ENCODE measurements at places on chromosomes 3 and 15.

- DNase-seq = no peak
These were observed 30.3 kb upstream of the SETD2 start for GRCh38 chr3:47193871-47194859.

DNA sequence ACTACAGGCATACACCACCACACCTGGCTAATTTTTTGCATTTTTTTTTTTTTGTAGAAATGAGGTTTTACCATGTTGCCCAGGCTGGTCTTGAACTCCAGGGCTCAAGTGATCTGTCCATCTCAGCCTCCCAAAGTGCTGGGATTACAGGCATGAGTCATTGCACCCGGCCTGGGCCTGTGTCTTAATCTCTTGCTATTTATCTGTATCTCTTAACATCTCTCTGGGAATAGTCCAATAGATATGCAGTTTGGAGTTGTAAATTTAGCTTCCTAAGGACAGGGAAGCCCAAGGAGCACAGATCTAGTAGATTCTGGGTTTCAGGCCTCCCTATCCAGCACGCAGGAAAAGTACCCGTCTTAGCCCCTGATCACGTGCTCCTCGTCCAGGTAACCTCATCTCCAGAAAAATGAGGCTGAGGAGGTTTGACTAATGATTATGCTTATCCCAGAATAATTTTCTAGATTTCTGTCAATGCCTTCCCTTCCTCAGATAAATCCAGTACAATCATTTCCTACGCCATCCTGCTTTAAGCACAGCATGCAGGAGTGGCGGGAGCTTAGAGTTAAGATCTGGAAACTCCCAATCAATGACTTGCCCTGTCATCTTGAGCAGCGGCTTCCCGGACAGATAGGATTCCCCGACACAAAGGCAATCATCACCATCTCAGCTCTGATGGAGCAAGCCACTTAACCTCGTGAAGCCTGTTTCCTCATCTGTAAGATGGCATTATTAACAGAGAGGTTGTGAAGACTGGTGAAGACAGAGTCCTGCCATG, 12.3 kb upstream of the CTDSPL start:
- DNase-seq = no peak

- DNase-seq = no peak
These were observed 136.8 kb downstream of the TPRG1 start for GRCh38 chr3:189308608-189309007.

- no peak for DNase-seq
These were observed 40.3 kb downstream of the SLC6A20 start for GRCh38 chr3:45756055-45756454.

DNA sequence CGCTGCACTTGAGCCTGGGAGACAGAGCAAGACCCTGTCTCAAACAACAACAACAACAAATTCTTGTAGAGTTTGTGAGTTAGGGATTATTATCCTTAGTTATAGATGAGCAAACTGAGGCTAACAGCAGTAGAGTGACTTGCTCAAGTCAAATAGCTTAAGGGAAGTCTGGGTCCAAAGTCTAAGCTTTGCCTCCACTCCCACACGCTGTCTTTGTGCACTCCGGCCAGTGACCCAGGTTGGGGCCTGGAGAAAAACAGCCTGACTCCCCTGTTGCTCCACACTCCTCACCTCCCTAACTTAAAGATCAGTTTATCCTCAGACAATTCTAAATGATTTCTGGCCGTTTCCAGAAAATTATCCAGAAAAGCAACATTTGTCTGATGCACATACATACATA, 9.2 kb upstream of the SIN3A start:
- no peak for DNase-seq

DNA sequence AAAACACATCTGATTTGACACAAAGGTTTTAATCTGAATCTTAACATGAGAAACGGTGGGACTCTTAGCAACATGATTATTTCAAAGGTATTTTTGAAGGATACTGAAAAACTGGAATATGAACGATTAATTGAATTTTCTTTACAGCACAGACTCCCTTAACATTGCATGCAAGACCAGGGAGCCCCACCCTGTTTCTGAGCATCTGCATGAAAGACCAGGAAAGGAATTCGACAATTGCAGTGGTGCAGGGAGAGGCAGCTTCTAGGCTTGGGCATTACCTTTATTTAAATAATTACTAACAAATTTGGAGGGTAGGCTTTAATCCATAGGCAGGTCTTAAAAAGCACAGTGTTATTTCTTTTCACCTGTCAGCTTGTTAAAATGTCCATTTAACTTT, 240.6 kb upstream of the TOPAZ1 start:
- DNase-seq = no peak

Data from GM19239 (cell line).